ENCODE measurements at places on chromosomes 2 and 18.

- DNase-seq: no peak
These were observed 16.3 kb upstream of the RMND5A start for GRCh38 chr2:86703704-86704361.

- no peak for DNase-seq
These were observed 12.4 kb upstream of the SPATA3 start for GRCh38 chr2:230983566-230983965.

DNA sequence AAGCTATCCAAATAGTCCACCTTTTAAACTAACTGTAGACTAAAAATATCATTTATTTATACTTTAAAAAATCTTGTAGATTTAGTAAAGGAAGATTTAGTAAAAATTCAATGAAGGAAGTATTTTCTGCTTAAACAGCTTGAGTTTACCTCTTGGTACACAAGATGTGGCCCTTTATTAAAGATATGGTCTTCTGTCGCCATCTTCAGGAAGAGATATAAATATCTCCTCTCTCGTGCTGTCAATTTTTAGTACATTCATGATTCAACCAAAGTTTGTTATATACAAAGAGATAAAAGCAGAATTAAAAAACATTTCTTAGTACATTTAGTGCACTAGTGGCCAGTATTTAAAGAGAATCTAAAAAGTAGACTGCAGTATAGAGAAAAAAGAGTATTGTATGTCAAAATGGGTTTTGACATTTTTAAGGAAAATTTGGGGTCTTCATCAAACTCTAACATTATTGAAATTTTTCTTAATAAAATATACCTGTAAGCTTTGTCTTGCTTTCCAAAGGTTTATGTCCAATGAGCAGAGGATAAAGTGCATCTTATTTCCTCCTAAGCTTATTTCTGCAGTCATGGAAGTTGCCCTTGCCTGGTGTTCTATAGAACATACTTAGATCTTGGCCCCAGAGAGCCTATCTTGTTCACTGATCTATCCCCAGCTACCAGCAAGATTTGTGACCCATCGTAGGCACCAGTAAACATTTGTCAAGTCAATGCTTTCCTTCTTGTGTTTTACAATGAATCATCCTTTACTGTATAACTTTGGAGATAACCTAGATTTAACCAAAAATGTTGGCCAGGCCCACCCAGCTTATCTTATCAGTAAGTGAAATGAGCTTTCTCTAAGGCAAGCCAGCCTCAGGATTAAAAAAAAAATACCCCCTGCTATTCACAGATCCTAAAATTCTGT, 18.5 kb upstream of the EML6 start:
- DNase-seq: peak; percentile 40

- DNase-seq: no peak
These were observed 11.6 kb downstream of the VAPA start for GRCh38 chr18:9925369-9925768.

- DNase-seq: peak; percentile 72
These were observed 88.4 kb upstream of the STK17B start for GRCh38 chr2:196259507-196260481.

GRCh38 chr2:121213386-121213785, 71.6 kb downstream of the TFCP2L1 start:
- no peak for DNase-seq

DNA sequence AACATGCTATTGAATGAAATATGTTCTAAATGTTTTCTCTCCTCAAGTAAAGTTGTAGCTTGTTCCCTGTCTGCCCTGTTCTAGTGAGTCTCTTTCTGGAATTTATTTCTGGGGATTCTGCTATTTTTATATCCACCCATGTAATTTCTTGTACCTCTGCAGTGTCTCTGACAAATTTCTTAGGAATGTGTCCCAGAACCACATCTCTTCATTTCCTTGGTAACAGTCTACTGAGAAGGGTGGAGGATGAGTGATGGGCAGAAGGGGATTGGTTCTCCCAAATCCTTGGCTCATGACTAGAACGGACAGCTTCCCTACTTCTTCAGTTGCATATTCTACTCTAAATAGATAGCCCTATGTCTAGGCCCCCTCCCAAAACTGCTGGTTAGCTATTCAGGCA, 490.6 kb upstream of the LINC00305 start:
- DNase-seq: no peak

- DNase-seq: no peak
These were observed 108.5 kb downstream of the SOCS6 start for GRCh38 chr18:70397259-70397925.

Measured in central memory CD4-positive, alpha-beta T cell (primary cell).